ENCODE measurements at places on chromosomes 1 and 21.

- DNase-seq, result no peak
These were observed 333.3 kb upstream of the ZRANB2 start for GRCh38 chr1:71414179-71414578.

GRCh38 chr1:204419064-204419403, 7.4 kb upstream of the PPP1R15B start:
- peak; percentile 46 for DNase-seq

- no peak for DNase-seq
These were observed 9.1 kb upstream of the CHIT1 start for GRCh38 chr1:203238535-203238934.

GRCh38 chr1:8947127-8947691, 1.5 kb downstream of the CA6 start:
- DNase-seq, result peak; percentile 52

DNA sequence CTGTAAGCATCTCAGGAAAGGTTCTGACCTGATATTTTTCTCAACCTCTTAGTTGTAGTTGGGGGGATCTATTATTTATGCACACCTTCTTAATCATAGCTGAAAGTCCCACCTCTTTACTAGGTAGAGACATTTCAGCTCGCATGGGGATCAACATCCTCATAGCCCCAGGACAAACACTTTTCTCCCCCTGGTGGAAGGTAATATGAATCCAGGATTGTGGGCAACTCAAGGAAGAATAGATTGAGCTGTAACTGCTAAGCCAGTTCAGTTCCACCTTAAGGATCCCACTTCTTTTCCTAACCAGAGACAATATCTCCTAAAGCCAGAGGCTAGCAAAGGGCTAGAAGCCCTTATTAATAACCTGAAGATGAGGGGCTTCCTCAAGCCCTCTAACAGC, 25.4 kb upstream of the SMYD3 start:
- DNase-seq, result no peak

GRCh38 chr1:227954163-227954850, 6.6 kb upstream of the WNT9A start:
- DNase-seq, result no peak

DNA sequence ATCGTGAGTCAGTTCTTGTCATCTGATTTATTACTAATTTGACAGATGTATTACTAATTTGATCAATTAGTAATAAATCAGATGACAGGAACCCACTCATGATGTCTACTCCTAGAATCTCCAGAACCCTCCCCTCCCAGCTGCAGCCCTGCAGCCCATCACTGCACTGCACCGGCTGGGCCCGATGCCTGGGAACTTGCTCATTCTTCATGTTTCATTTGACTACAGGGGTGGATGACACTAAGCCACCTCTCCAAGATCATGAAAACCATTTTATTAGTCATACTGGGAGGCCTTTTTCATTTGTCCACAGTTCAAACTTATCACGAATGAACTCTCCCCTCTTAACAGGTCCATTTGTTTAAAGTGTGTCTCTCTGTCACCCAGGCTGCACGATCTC, 41.0 kb downstream of the KCNH1 start:
- no peak for DNase-seq

DNA sequence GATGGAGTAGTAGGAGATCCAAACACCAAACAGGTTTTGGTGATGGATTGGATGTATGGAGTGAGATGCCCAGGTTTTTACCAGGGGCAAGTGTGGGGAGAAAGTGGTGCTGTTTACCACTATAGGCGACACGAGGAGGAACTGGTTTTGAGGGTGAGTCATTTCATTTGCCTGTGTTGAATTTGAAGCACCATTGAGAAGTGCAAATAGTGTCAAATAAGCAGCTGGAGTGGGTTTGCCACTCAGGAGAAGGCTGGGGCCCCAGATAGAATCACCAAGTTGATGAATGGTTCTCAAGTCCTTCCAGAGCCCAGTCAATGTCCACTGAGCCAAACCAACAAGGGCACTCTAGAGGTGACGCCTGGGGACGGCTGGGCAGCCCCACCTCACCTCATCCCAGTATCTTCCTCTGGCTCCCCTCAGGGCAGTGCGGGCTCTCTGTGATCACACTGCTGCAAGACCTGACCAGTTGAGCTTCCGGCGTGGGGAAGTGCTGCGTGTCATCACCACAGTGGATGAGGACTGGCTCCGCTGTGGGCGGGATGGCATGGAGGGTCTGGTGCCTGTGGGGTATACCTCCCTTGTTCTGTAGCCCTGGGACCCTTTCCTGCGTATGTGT, 9.4 kb downstream of the RUSC1 start:
- DNase-seq, result no peak

- no peak for DNase-seq
These were observed 115.0 kb downstream of the CLIC6 start for GRCh38 chr21:34783815-34784214.

DNA sequence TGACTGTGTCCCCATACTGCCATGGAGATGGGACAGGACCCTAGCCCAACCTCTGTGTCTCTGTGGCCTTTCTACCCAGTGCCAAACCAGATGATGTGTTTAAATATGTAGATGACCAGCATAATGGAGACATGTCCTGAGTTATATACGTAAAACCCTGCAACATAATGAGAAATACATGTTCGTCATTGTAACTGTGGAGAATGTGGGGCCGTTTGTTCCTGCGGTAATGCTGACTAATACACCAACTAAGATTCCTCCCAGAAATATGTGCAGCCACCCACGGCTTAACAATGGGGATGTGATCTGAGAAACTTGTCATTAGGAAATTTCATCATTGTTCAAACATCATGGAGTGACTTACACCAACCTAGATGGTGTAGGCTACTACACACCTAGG, 71.7 kb upstream of the SIM2 start:
- no peak for DNase-seq

- no peak for DNase-seq
These were observed 1.4 kb downstream of the CD1A start for GRCh38 chr1:158255656-158256055.

DNA sequence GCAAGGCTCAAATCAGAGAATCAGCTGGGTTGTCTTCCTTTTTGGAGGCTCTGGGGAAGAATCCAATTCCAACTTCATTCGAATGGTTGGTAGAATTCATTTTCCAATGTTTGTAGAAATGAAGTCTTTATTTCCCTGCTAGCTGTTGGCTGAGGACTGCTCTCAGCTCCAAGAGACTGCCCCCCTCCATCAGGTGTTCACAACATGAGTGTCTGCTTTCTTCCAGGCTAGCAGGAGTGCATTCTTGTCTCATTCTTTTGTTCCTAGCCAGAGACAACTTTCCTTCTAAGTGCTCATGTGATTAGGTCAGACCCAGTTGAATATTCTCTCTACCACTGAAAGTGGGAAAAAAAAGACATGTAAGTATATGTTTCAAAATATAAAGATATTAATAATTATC, 95.2 kb downstream of the HLX start:
- DNase-seq, result no peak

GRCh38 chr1:83693427-83694126, 305.4 kb downstream of the TTLL7 start:
- DNase-seq, result peak; percentile 9

DNA sequence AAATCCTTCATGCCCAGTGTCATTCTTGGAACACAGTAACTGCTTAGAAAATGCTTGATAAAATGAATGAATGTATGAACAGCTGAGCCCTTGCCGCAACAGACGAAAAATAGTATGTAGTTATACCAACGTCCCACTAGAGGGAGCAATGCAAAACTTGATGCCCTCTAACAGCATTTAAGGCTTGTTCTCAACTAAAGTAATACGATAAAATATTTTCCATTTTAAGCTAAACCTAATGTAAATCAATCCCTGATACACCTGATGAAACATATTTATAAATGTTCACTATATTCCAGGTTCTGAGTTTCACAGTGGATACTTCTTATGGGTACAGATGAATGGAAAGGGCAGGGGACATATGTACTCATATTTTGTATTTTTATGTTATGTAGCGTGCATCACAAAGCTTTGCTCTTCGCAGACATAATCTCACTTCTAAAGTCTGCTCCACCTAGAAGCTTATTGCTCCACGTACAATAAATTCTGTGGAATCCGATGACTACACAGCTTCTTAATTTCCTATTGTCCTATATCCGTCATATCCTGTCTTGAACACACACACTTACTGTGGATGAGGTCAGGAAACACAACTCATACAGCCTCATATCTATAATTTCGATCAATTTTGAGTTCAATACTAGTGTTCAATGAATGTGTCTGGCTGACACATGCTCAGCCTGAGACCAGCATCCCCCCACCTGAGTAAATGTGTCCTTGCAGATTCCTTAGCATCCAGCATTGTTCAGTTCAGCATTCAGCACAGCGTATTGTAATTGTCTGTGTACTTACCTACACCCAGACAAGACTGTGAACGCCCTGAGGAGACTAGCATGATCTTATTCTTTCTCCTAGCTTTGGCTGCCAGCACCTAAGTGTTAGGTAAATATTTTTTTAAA, 4.4 kb upstream of the UTP25 start:
- DNase-seq, result peak; percentile 90

GRCh38 chr1:171788696-171789095, 7.2 kb downstream of the METTL13 start:
- DNase-seq, result no peak

GRCh38 chr1:211487082-211487481, 4.9 kb downstream of the RD3 start:
- DNase-seq, result no peak

DNA sequence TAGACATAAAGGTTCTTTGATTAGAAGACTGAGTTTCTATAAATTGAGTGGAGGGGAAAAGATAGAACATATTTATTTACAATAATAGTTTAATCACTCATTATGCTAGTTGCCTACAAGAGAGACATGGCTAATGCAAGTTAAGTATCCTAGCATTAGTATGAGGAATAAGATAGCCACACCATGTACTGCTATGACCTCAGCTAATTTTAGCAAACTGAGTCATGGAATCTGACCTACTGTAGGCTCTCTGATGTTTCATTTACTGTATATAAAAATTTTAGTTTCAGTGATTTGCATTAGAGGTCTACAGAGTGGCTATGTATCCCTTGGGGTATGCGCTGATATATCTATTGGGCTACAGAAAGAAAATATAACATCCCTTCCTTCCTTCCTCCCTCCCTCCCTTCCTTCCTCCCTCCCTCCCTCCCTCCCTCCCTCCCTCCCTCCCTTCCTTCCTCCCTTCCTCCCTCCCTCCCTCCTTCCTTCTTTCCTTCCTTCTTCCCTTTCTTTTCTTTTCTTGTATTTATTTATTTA, 5.8 kb downstream of the AGL start:
- DNase-seq, result no peak

GRCh38 chr1:3068564-3069431, at the start of gene PRDM16:
PRDM16 (plus strand) TSS chr1:3069203; CDS start chr1:3069260, 57 bp downstream.
- no peak for DNase-seq

GRCh38 chr1:218459450-218459849, 114.3 kb downstream of the TGFB2 start:
- peak; percentile 86 for DNase-seq

DNA sequence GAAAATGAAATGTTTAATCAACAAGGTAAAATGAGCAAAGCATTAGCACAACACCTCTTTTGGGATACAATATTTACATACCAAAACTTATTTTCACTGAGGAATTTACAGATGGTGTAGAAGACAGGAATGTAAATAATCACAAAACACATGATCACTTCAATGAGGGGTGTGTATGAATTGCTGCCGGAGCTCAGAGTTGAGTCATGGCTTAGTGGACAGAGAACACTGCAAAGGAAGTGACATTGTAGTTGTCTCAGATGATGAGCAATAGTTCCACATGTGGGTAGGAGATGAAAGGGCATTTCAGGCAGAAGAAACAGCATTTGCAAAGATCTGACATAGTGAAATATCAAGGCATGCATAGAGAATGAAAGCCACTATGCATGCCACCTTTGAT, 5.6 kb upstream of the KPRP start:
- no peak for DNase-seq

GRCh38 chr1:108871050-108871724, 5.6 kb upstream of the GPSM2 start:
- no peak for DNase-seq

GRCh38 chr1:191541758-191542157, 616.5 kb upstream of the RGS18 start:
- DNase-seq, result no peak

GRCh38 chr1:12127206-12127810, 39.5 kb upstream of the TNFRSF1B start:
- DNase-seq, result no peak

DNA sequence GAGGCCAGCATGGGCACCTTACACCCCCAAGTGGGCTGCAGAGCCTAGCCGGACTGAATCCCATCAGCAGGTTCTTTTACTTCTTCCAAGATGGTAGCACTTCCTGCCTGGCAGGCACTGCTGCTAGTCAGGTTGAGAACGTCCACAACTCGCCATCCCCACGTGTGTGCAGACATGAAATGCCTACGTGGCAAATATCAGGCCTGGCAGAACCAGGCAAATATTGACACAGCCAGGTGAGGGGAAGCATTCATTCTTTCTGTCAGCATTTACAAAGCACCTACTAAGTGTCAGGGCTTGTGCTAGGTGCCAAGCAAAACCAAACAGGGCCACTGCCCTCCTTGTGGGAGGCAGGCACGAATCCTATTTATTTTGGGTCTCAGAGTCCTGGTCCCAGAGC, 52.3 kb upstream of the SIM2 start:
- DNase-seq, result no peak
